ENCODE measurements at places on chromosomes 3 and 15. TPM values are rescaled to one million over a fixed set of nuclear protein-coding genes. Genes with fewer than 3 reads are reported as not detected.

The IGSF10 gene
- total RNA-seq: 2.2 TPM

The GPX1 gene
- 209 TPM for total RNA-seq

- no peak for DNase-seq
Observed at GRCh38 chr15:46280762-46281542, 646.1 kb downstream of the SQOR start.

DNA sequence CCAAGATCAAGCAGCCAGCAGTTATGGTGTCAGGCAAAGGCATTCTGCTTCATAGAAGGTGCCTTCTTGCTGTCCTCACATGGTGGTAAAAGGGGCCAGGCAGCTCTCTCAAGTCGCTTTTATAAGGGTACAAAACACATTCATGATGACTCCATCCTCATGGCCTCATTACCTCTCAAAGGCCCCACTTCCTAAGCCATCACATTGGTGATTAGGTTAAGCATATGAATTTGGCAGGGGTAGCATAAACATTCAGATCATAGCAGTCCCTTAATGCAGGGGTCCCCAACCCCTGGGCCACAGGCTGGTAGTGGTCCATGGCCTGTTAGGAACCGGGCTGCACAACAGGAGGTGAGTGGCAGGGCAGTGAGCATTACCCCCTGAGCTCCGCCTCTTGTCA, 42.8 kb downstream of the PRR23E start:
- DNase-seq: no peak

DNA sequence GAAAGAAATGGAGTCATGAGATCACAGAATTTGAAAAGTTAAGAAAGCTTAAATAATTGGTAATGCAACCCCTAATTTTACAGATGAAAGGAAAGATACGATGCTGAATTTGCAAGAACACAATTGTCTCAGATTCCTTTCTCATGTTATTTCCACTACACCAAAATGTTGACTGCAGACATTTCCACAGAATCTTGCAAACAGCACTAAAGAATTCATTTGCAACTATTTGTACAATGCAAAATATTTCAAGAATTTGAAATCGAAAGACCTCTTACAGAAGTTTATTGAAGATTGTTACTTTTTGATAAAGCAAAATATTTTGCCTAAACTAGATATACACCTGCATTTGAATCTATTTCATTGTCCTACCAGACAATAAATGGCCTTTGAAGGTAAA, 194.1 kb upstream of the KCNMB2 start:
- no peak for DNase-seq

GRCh38 chr3:134190250-134190649, 60.4 kb downstream of the RYK start:
- no peak for DNase-seq
